ENCODE measurements at places on chromosomes 2 and 18.

DNA sequence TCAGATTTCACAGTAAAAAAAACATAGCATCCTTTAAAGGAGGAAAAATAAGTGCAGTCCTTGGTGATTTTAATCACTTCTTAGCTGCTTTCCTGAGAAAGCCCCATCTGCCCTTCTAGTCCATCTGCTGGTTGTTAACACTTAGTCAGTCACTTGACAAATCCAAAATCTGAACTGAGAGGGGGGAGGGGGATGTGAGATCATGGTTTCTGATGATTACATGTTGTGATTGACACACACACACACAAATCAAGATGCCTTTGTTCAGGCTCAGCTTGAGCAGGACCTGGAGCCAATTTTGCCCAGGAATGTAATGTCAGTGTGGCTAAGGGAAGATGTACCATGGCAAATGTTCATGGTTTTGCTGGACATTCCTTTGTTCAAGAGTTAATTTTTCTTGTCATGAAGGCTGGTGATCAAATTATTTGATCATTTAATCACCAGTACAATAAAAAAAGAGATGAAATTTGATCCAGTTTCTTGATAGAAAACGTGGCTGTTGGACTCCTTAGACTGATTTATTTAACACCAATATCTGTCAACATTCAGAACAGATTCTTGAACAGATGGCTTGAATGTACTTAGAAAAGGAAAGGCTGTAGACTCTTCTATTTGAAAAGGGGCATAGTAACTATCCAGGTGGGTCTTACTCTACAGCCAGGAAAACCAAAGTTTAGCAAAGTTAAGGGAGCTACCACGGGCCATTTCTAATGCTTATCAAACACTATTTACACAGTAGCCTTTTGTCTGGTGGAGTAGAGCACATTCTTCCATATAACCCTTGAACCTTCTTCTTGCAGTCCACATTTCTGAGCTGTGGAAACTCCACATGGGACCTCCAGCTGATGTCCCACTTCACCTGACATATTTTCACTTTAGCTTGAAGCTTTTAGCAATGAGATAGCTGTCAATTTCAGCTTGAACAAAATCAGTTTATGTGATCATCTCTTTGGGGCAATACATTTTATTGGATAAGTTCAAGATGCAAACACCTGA, 408.7 kb downstream of the PIK3C3 start:
- DNase-seq: no peak

DNA sequence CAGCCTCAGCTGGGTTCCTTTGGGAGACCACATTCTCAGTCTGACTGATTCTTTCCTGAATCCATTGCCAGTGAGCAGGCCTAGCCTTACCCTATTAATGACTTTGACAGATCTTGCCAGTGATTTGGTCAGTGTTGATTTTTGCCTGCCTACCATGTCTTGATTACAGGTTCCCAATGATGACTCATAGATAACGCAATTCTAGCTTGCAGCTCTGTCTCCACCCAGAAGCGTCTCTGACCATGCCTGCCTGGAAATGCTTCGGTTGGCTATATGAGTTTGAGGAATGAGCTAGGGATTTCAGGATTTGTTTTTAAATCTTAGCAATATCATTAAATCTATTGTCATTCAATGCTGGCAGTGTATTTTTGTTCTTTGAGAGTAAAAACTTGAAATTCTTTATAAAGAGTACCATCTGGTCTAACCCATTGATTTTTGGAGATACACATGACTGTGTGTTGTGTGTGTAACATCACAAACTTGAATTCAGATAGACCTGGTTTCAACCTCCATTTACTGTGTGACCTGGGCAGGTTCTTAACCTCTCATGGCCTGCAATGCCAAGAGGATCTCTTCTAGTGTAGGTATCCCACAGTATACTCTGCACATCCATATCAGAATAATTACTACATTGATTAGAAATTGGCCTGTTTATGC, 57.0 kb downstream of the CCDC150 start:
- no peak for DNase-seq

- no peak for DNase-seq
Measured at GRCh38 chr2:120779781-120780283, 44.2 kb downstream of the GLI2 start.

GRCh38 chr2:210795506-210795905, 239.1 kb downstream of the CPS1 start:
- no peak for DNase-seq

All from nephron progenitor cell (in vitro differentiated cells).